ENCODE measurements at places on chromosomes 2 and 18.

GRCh38 chr2:151388011-151388410 lies 21.7 kb upstream of the RIF1 start:
- no peak for DNase-seq

DNA sequence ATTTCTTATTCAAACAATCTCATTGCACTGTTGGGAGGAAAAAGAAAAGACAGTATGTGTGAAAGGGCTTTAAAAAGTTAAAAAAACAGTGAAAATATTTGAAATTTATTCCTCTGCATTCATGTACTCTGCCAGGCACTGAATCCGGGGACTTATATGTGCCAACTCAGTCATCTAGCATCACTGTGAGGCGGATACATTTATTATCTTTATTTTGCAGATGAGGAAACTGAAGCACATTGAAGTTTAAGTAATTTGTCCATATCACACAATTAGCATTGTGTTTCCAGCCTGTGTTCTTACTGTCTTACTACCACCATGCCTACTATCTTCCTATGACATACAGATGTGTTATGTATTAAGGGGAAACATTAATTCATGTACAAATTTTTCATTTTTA lies 1.8 kb downstream of the LCLAT1 start:
- no peak for DNase-seq

DNA sequence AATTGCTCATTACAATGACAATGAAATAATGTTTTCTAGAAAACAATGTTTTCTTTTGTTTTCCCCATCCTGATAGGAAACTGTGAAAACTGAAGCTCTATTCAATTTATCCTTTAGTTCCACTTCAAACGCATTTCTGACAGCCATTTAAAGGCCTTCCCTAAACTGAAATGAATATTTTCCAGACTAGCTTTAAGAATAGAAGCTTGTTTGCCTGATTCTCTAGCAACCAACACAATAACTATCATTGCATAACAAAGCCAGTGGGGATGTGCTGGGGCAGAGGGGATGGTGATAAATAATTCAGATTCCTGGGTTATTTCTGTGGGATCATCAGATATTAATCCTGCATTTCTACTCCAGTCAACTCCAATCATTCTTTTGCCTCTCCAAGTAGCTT lies 427.1 kb downstream of the RND3 start:
- DNase-seq: no peak

GRCh38 chr2:3479430-3480320 lies 39.7 kb downstream of the ADI1 start:
- no peak for DNase-seq

DNA sequence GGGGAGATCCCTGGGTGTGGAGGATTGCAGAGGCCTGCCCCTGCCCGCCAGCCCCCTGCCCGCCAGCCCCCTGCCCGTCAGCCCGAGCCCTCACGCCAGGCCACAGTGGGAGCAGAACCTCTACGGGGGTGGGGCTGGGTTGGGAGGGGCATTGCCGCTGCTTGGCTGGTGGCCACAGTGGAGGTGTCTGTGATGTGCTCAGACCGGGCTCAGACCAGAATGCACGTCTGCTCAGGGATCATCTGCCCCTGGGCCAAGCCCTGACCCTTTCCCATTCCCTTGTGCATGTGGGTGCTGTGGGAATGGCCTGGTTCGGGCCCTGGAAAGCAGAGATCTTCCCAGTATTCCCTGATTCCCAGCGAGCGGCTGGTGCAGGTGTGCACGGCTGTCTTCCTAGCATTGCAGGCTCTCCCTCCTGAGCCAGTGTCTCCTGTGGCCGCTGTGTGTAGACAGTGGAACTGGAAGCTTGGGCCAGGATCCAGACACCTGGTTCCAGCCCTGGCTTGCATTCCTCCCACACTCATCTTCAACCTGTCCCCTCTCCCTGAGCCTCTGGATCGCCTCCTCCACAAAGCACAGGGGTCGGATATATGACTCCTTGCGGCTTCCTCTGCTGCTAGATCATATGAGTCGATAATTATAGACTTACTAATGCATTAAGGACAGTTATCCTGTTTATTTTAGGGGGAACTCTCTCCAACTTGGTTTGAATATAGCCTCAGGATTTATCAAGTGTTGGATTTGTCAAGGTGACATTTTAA lies 161.6 kb downstream of the LDLRAD4 start:
- no peak for DNase-seq

GRCh38 chr2:11940799-11941198 lies 194.4 kb downstream of the LPIN1 start:
- no peak for DNase-seq

GRCh38 chr2:10195278-10196109 lies 73.0 kb downstream of the RRM2 start:
- DNase-seq: no peak

All from progenitor cell of endocrine pancreas (in vitro differentiated cells).